ENCODE measurements at places on chromosomes 1 and 21.

- peak; percentile 47 for DNase-seq
Observed at GRCh38 chr1:221712776-221713431, 29.0 kb downstream of the DUSP10 start.

DNA sequence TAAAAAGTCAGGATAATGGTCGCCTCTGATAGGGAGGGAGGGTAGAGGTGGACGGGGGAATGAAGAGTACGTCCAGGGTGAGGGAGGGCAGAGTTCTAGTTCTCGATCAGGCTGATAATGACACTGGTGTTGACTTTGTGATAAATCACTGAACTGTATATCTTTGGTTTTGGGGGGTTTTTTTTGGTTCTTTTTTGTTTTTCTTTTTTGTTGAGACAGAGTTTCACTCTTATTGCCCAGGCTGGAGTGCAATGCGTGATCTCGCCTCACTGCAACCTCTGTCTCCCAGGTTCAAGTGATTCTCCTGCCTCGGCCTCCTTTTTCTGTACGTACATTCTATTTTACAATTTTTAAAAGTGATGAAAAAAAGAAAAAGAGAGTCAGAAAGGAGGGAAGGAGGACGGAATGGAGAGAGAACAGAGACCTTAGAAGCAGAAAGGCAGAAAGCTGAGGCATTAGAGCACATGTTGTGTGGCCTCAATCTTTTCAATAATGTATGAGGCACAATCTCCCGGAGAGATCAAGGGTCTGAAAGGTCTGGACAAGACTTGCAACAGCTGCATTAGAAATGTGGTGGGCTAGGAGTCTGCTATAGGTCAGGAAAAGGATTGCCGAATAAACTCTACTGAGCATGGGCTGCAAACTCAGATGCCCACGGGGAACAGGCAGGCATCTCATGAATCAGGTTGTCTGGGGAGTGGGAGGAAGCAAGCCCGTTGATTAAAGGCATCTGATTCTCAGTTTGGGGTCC lies 174.8 kb downstream of the TOMM20 start:
- no peak for DNase-seq

- no peak for DNase-seq
Observed at GRCh38 chr1:17633654-17634053, 94.2 kb downstream of the ARHGEF10L start.

DNA sequence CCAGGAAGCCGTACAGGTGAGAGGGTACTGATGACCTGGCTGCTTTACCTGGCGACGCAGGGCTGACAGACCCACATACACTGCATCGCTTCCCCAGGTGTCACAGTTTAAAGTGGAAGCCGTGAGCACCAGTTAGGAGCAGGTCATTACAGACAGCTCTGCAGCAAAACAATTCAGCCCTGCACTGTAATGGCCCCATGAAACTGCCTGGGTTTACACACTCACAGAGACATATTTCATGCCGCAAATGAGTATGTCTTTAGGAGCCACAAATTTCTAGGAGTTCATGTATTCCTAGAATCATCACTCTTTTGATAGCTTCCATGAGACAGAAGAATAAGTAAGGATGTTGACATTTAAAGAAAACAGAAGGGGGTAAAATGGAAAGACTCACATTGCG lies 723.1 kb downstream of the MATN1 start:
- DNase-seq, result no peak

DNA sequence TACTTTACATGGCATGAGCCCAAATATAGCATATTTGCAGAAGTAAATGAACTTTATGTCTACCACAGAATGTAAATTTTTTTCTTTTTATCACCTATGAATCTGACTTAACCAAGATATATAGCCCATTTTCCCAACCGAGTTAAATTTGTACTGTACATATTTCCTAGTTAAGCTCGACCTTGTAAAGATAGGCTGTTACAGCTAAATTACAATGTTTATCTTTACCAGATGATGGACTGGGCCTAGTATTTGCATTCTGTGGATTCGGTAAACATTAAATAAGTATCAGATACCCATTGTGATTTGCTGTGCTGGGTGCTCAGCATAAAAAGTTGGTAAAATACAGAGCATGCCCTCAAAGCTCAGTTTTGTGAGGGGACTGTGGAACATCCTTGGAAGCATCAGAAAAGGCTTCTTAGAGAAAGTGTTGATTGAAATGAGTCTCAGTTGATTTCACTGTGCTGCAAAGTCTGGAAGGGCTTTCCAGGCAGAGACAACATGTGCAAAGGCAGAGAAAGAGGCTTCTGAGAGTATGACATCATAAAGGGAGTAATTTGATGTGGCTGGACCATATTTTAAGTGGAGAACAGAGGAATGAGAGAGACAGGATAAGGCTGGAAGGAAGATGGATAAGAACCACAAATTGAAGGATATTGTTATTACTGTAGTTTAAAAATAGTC lies 27.4 kb downstream of the MORC3 start:
- DNase-seq, result no peak

- DNase-seq, result no peak
Observed at GRCh38 chr1:248782416-248783141, 27.0 kb upstream of the LYPD8 start.

DNA sequence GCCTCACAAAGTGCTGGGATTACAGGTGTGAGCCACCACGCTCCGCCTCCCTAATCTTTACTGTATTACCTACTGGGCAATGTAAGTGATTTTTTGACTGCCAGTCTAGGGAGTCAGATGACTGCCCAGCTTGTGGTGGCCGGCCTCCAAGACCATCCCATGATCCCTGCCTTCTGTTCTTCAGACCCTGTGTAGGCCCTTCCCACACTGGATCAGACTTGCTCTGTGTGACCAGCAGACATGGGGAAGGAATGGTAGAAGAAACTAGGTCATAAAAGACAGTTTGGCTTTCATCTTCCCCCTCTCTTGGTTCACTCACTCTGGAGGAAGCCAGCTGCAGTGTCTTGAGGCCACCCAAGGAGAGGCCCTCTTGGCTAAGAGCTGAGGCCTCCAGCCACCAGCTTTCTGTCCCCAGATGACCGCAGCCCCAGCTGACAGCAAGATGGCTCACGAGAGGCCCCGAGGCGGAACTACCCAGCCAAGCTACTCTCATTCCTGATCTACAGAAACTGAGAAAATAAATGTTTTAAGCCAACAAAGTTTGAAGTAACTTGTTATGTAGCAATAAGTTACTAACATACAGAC lies 14.5 kb upstream of the CBR3 start:
- DNase-seq, result no peak

All from stimulated activated CD4-positive, alpha-beta T cell treated with anti-CD3 and anti-CD28 coated beads, Interleukin-1b, Interleukin-23, amount 100 ng/mL, for 1 hour (primary cell).